ENCODE measurements at places on chromosomes 2 and 18.

DNA sequence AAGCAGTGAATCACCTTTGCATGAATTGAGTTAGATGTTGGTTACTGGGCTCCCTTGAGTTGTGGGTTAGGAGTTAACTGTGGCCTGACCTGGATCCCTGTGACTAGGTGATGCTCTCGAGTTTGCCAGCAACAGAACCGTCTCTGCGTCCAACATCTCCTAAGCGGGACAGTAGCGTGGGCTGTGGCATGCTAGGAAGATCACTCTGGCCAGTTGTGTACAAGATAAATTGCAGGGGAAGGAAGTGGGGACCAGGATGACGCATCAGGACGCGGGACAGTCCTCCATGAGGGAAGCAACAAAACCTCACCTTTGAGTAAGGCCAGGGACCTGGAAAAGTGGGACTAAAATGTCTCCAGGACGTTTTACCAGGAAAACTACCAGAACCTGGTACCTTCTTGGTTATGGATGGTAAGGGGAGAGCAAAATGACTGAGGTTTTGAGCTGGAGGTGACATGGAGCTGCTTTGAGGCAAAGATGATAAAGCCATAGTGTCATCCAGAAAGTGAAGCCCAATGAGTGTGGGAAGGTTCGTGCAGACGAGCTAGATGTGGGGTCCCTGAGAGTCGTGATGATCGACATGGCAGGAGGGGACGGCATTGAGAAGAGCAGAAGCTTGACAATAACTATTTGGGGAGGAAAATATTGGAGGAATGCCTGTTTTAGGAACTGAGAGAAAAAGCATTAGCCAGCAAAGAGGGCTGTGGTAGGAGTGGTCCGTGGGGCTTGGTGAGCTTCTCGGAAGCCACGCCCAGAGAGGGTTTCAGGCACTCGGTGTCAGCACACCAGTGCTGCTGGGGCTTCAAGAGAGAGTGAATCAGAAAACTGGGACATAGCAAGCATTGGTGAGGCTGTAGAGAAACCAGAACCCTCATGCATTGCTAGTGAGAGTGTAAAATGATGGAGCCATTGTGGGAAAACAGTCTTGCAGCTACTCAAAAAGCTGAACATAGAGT, 95.1 kb downstream of the SMAD7 start:
- DNase-seq: no peak

- peak; percentile 44 for DNase-seq
Observed at GRCh38 chr2:160582081-160582480, 88.5 kb upstream of the RBMS1 start.

GRCh38 chr2:225458431-225459117, 59.1 kb downstream of the NYAP2 start:
- DNase-seq: peak; percentile 53

DNA sequence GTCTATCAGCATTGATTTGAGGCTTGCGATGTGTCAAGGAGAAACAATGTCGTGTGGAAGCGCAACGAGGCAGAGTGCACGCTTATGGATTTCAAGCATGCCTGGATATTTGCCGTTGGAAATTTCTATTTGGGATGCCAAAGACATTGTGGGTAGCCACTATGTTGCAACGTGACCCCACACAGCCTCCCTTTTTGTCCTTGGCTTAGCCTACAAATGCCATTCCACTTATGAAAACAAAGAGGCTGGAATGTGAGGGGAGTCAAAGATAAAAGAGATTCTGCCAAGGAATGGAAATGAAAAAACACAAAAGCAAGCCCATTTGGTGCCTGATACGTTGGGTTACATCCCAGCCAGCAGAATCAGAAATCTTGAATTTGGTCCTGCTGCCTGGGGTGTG, 721.2 kb downstream of the GALR1 start:
- no peak for DNase-seq

DNA sequence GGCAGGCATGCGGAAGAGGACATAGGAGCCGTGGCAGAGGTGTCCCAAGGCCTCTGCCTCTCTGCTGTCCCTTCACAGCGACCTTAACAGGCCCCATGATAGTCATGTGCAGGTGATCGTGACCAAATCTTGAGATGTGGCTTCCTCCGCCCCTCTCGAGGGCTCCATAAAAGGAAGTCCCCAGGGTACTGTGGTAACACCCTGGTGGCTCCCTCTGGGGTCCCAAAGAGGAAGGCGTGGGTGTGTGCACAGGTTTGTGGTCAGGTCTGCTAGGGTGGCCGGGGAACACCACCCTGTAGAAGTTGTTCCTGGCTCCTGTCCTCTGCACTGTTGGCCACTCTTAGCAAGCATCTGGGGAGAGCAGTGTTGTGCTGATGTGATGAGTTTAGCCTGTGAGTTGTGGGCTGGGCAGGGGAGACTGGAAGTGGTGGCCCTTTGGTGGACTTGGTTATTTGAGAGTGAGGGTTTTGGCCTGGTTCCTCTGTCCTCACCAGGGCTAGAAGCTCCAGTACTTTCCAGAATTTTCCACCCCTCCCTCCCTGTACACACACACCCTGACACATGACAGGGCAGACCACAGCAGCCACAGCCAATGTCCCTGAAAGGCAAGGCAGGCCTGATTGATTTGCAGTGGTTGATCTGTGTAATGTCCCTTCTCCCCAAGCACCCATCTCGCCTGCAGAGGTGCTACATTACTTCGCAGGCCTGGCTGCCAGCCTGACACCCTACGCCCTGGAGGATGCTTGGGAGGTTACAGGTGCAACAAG, 68.9 kb upstream of the BOD1L2 start:
- DNase-seq: no peak

- no peak for DNase-seq
Observed at GRCh38 chr2:152250421-152251100, 75.0 kb upstream of the STAM2 start.

GRCh38 chr2:173017646-173018420, 57.8 kb upstream of the MAP3K20 start:
- DNase-seq: no peak

DNA sequence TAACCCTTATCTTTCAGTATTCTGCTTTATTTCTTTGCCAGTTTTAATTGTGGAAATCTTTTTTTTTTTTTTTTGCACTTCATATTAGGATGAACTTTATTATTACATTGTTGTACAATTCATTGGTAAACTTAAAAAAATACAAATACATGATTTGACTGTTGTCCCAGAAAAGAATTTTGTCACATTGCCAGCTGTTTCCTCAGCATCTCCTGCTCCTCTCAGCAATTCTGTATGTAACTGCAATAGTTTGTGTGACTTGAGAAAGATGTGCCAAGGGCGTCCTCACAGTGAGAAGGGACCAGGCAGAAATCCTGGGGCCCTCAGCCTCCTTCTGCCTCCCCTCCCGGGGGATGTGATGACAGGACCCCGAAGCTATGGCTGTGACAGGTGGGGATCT, 254.4 kb downstream of the NBAS start:
- DNase-seq: peak; percentile 45

DNA sequence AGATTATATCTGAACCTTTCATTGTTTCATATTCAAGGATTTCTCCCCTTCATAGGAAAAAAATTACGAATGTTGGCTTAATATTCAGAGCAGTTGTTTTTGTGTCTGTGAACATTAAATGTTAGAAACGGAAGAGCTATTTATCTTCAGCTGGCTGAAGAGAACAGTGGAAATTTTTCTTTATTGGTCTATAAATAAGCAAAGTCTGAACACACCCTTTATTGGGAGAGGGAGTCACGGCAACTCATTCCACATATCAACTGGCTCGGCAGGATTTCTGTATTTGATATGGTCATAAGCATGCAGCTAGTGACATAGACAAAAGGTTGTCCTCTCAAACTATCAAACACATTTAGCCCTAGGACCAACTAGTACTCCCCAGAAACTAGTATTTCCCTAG, 468.4 kb upstream of the HNRNPA3 start:
- no peak for DNase-seq

DNA sequence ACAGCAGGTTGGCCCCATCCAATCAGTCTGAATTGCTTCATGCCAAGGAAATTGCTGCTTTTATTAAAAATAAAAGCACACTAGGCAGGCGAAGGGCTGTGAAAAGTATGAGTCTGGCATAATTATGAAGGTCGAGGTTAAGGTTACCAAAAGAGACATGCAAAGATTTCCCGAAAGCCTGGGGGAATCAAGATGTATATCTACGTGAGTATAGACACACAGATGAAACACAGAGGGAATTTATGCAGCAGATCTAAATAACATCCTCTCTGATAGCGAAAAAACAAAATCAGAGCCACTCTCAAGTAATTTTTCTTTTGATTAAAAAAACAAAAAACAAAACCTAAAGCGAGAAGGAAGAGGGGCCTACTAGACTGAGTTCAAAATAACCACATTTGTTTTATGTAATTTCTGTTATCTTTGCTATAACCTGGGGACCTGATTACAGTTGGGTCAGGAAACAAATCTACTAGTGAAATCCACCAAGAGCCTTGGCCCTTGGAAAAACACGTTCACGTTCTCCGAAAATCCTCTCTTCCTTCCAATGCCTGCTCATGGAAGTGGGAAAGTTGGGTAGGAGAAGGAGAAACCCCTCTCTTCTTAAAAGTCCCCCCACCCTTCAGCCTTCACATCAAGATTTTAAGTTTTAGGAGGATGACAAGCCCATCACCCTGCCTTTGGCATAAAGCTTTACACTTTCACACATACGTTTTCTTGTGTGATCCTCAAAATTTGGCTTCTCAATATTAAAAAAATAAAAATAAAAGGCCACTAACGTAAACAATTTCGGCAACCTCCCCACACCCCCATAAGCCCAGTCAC, 1.4 kb downstream of the AAK1 start:
- DNase-seq: peak; percentile 39

DNA sequence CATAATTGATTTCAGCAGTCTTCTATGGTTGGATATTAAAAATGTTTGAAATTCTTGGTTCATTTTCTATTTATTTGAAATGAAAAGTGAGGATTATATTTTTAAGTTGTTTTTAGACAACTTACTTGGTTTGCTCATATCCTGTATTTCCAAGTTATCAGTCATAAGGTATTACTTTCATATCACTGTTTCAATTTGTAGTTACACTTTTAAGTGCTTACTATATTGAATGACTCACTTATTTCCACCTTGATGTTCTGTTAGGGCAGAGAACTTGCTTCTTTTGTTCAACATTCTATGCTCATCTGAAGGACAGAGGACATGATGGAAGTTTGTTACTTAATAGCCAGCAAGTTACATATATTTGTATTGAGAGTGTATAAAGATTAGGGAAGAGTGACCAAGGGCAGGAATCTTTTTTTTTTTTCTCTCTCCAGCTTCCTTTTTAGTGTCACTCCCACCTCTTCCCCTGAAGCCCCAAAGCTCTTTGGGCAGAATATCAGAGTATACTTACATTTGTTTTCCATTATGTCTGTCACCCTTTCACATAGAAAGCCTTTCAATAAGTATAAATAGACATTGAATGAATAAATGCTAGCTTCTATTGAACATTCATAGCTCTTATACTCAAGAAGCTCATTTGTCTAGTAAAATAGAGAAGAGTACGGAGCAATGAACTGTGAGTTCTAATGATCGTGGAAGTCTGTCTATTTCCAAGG, 28.1 kb downstream of the PIK3C3 start:
- no peak for DNase-seq

DNA sequence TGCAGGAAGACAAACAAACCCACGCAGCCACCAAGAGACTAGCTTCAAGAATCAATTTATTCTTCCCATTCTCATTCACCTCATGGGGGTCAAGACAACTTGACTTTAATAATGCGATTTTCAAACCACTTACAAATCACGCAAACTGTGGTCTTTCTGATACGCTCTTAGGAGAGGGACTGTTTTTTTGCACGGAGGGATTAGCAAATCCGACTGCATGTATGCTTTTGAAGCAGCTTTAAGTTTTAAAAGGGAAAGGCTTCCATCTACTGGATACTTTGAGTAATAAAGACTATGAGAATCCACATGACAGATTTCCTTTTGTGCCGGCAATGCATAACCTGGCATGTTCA, 322.9 kb upstream of the KCNJ3 start:
- peak; percentile 7 for DNase-seq

DNA sequence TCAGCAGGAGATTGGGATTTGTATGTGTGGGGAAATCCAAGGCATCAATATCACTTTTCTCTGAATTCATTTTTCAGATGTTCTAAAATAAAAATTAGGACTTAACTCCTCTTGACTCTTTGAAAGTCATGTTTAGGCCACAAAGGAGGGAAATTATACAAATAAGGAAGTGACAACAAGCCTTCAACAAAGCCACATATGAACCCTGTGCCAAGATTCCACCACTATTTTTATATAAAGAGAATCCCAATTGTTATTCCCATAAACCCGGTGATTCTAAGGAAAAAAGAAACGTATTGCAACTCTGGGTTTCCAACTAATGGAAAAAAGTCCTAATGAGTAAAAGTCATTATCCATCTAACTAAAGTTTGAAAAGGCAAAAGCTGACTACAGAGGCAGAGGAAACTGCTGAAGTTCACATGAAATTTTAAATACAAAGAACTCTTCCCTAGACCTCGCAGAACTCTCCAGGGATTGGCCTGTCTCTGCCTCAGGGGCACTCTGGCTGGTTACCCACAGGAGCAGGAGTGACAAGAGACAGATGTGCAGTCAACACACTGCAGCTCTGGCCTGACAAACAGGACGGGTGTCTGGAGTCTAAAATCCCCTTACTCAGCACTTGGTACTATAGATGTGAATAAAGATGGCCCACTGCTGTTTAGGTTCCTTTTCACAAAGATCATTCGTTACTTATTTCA, 11.5 kb downstream of the NPC1 start:
- no peak for DNase-seq

- DNase-seq: no peak
Observed at GRCh38 chr2:189074506-189074905, 100.3 kb downstream of the COL3A1 start.

DNA sequence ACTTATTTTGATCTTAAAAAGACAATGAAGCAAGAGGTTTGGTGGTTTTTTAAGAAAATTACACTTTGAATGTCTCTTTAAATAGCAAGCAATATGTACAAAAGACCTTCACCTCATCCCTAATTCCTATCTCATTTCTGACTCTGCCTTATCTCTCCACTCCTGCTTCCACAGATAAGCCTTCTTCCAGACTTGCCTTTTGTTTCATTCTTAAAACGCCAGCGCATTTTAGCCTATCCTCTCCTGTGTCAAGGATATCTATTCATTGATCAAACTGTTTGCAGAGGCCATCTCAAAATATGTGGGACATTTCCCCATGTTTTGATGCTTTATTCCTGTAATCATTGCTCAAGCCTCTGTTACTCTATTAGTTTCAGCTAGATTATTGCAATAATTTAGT, 562.5 kb downstream of the PARD3B start:
- DNase-seq: no peak

- no peak for DNase-seq
Observed at GRCh38 chr2:127347734-127348392, 39.9 kb downstream of the MAP3K2 start.

- DNase-seq: peak; percentile 33
Observed at GRCh38 chr2:24076849-24077534, 866 bp upstream of the SF3B6 start.

DNA sequence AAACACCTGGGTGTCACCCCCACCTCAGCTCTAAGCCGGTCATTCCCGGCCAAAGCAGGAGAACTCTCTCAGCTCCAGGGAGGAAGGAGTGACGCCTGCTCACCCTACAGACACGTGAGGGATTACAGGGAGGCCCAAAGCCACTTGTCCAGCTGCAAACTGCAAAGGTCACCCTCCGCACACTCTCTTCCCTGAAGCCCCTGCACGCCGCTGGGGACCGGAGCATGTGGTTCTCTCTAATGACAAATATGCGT, 108.0 kb upstream of the ID2 start:
- DNase-seq: no peak
